ENCODE measurements at places on chromosomes 1 and 21. TPM values are rescaled to one million over a fixed set of nuclear protein-coding genes. Genes with fewer than 3 reads are reported as not detected.
A peak's percentile ranks its signal among the peaks of the same experiment; 100 is the strongest.

The VWA5B1 gene
- total RNA-seq = not detected

The SPATA45 gene
- not detected for total RNA-seq

The IRF6 gene
- not detected for total RNA-seq

DNA sequence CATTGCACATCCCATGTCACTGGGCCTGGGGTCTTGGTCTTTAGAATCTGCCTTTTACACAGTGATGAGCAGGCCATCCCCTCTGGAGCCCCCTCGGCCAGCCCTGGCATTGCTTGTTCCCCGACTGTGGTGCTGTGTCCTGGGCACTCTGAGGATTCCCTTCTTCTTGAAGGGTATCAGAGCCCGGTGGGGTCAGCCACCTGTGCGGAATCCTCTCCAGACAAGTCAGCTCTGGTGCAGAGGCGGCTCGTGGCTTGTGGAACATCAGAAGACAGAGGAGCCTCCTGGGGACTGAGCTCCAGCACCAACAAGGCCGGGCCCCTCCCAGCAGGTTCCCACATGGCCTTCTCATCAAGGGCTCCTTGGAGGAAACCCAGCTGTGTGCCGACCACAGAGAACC, 57.9 kb upstream of the AJAP1 start:
- DNase-seq = no peak

DNA sequence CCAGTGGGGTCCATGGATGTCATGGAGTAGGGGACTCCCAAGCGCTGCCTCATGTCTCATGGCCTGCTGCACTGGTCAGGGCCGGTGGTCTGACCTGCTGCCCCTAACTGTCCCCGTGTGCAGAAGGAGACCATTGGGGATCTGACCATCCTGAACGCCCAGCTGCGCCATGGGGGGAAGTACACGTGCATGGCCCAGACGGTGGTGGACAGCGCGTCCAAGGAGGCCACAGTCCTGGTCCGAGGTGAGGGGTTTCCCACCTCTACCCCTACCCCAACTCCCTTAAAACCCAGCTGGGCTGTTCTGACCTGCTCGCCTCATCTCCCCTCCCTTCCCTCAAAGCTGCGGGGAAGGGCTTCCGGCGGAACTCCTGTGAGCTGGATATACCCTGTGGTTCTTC, 18.6 kb downstream of the TMEM81 start:
- no peak for DNase-seq

DNA sequence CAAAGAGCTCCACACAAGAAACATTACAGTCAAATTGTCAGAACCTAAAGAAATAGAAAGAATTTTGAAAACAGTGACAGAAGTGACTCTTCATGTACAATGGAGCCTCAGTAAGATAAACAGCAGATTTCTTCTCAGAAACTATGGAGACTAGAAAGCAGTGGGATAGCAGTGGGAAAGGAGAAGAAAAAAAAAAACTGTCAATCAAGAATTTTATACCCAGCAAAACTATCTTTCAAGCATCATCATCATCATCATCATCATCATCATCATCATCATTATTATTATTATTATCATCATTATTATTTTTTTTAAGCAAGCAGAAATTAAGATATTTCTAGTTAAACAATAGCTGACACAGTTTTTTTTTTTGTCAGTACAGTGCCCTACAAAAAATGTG, 24.2 kb downstream of the CEP170 start:
- peak; percentile 60 for DNase-seq

GRCh38 chr21:37905291-37905690, 11.0 kb downstream of the KCNJ6 start:
- DNase-seq = no peak

DNA sequence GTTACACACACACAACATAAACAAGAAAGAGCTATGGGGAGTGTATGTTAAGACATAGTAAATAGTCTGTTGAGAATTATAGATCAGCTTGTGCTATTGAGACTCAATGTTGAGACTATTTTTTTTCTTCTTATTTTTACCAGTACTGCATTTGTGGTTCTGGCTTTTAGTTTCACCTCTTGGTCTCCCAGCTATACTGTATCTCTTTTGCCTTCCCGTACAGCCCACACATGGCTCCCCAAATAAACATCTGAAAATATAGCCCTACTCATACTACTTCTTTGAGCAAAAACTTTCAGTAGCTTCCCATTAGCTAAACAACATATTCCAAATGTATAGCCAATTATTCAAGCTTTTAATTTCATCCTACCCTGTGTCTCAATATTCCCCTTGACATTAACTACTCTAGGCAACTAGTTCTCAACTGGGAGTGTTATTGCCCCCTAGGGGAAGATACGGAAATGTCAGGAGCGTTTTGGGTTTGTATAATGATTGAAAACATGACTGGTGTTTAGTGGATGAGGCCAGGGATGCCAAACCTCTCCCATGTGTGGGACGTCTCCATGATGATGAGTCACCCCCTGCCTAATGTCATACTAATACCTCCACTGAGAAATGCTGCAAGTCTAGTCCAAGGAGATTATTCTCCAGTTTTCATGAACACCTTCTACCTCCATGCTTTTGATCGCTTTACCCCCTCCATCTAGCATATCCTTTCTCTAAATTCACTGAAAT, 6.8 kb downstream of the RPE65 start:
- DNase-seq = peak; percentile 72

DNA sequence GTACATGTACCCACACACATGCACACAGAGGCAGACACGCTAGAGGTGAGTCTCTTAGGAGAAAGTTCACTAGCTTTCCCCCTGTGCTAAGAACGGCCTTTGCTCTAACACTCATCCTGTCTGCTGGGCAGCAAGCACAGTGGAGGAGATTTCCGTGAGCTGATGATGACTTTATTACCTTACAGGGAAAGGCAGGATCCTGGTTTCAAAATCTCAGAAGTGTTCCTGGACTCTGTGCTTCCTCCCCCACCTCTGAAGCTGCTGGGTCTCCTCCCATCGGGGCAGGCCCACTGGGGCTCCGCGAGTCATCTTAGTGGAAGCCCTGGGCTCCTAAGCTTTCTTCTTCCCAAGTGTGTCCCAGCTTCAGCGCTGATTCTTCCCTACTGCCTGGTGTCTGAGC, 2.7 kb downstream of the FAM3B start:
- DNase-seq = no peak
